Choroid plexus epithelial cell (primary cell): ENCODE measurements at places on chromosomes 1 and 21.

GRCh38 chr1:247287460-247287859 lies 31.6 kb downstream of the VN1R5 start:
- no peak for DNase-seq

GRCh38 chr1:22916471-22916820 lies 56.2 kb downstream of the LACTBL1 start:
- DNase-seq = no peak

GRCh38 chr1:28112388-28113241 lies 24.2 kb upstream of the EYA3 start:
- peak; percentile 46 for DNase-seq

DNA sequence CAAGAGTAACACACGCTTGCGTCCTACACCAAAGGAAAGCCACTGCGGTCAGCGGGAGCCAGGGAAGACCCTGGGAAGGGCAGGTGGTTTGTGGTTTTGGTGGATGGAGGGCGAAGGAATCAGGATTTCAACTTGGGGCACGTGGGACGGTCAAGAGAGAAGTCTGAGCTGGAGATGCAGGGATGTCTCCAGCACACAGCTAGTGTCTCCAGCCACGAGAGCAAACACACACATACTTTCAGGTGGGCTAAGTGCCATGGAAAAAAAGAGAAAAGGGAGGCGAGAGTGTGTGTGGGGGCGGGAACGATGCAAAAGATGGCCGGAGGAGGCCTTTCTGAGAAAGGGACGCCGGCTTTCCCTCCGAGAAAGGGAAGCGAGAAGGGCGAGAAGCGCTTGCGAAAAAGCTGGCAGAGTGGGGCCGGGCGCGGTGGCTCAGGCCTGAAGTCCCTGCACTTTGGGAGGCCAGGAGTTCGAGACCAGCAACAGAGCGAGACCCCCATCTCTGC lies 1.4 kb upstream of the SRRM1 start:
- peak; percentile 41 for DNase-seq

DNA sequence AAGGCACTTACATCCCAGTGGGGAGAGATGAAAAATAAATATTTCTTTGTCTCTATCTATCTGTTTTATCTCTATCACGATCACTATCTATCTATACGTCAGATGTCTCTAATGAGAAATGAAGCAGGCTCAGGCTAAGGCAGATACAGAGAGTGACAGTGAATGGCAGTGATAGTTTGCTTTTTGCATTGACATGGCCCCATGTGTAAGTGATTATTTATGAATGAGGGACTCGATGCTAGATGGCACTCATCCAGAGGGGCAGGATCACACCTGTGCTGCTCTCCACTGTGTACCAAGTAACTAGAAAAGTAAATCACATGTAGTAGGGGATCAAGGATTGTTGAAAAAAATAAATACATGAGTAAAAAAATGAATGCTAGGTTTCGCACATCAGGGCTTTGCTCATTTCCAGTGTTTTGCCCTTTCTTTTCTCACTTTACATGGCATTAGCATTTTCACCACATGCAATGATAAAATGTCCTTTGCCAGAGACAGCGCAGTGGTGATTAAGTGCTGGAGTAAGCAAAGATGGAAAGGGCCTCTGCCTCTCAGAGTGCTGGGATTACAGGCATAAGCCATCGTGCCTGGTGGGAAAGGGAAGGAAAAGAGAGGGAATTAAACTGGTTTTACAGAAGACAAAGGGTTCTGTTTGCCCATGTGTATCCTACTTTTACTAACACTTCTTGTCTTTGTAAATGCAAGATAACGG lies 16.5 kb downstream of the TBX19 start:
- DNase-seq = no peak

- DNase-seq = no peak
These were observed 193.1 kb downstream of the ST6GALNAC3 start for GRCh38 chr1:76267631-76268030.

GRCh38 chr21:46634966-46635323 lies 529 bp upstream of the PRMT2 start:
- peak; percentile 92 for DNase-seq

DNA sequence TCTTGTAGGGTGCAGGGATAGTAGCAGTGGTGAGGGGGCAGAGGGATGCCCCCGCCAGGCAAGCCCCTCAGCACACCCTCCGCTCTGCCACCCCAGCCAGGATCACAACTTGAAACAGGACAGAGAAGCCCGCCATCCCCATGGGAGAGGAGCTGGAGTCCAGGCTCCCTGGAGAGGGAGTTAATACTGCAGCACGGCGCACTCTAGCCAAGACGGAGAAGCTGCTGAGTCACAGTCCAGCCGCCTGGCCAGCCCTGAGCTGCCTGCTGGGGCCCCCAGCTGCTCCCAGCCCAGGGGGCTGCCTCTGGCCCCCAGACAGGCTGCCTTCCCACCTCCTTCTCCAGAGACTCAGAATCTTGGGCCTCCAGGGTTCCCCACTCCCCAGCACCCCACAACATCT lies 87.2 kb downstream of the SYT2 start:
- DNase-seq = peak; percentile 68

DNA sequence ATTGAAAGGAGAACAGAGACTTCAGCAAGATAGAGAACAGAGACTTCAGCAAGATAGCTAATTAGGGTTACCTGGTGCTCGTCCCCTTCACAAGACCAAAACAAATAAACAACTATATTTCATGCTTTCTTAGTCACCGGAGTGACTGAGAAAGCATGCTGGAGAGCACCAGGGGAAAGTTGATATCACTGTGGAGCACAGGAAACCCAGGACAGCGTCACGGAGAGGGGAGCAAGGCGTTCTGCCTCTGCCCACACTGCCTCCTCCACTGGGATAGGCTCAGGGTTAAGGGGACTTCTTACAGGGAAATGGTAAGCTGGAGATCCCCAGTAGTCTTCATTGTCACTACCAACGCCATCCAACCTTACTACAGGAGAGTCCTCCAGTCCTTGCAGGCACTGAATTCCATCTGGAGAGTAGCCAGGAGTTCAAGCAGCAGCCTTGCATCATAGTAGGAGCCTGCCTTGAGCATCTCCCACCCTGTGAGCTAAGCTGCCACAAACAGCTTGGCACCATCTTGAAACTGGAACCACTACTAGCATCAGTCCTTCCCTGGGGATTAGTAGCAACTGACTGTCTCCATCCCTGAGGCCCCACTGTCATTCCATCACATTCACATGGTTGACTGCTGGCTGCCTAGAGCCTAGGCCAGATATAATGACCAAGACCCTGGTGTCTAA lies 239.4 kb downstream of the PLPP3 start:
- peak; percentile 45 for DNase-seq

DNA sequence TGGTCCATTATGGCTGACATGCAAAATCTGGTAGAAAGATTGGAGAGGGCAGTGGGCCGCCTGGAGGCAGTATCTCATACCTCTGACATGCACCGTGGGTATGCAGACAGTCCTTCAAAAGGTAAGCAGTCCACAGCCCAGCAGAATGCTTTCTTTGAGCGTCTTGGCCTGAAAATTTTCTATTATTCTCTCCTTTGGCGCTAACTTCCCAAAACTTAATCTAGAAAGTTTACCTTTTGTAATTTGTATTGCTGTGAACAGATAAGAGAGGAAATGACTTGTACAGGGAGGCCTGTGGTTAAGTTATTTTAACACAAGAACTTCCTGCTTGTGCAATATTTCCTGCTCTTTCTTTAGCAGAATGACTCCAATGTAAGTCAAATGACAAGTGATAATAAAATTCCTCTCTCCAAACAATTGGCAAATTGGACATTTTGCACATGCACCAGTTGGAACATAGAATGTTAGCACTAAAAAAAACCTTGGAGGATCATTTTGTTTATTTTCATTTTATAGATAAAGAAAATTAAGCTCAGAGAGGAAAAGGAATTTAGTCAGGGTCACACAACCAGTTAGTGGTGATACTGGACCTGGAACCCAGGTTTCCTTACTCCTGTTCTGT lies 18.9 kb downstream of the CAP1 start:
- DNase-seq = peak; percentile 71
